ENCODE measurements at places on chromosomes 12 and 14. TPM values are rescaled to one million over a fixed set of nuclear protein-coding genes. Genes with fewer than 3 reads are reported as not detected.

- no peak for DNase-seq
Measured at GRCh38 chr14:77607741-77608302, 8.6 kb downstream of the SPTLC2 start.

DNA sequence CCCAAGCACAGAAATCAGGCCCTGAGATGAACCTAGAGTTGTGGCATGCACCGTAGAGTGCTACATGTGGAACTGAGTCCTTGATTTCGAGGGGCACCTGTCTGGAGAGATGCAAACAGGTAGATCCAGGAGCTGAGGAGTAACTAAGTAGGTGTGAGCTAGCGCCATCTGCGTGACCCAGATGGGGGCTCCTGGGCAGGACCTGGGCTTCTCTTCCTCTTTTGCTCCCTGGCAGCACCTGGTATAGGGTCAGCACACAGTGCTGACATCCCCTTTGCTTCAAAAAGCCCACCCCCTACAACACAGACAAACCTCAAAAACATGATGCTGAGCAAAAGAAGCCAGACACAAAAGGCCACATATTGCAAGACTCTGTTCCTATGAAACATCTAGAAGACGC lies 65.8 kb downstream of the PITPNM2 start:
- DNase-seq = no peak

GRCh38 chr14:41137741-41138140 lies 468.9 kb upstream of the LRFN5 start:
- DNase-seq = no peak

GRCh38 chr14:70641548-70642302 lies at the start of gene TTC9:
TTC9 (plus strand) TSS chr14:70641916; CDS start chr14:70642130, 214 bp downstream.
- peak; percentile 29 for DNase-seq

DNA sequence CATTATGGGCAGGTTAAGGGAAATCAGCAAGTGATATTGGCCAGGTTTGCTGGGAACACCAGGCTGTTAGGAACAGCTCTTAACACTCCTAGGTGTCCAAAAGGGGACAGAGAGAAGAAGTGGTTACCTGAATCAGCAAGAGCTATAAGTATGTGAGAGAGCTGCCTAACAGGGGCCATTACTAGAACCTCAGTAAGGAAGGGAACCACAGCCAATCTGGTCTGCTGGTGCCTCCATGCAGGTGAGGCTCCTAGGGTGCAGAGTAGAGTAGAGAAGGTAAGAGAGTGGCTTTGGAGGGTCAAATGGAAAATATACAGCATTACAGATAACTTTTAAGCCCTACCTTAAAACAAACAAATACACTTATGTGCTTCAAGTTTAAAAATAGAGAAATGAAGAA lies 36.6 kb upstream of the CCT2 start:
- DNase-seq = no peak

The RNFT2 gene
- 1.3 TPM for total RNA-seq

The CLEC4A gene
- 2.5 TPM for total RNA-seq

The RNF34 gene
- 33.7 TPM for total RNA-seq

The GLIPR1 gene
- 11.3 TPM for total RNA-seq
